ENCODE measurements at places on chromosomes 3 and 15. TPM values are rescaled to one million over a fixed set of nuclear protein-coding genes. Genes with fewer than 3 reads are reported as not detected.

DNA sequence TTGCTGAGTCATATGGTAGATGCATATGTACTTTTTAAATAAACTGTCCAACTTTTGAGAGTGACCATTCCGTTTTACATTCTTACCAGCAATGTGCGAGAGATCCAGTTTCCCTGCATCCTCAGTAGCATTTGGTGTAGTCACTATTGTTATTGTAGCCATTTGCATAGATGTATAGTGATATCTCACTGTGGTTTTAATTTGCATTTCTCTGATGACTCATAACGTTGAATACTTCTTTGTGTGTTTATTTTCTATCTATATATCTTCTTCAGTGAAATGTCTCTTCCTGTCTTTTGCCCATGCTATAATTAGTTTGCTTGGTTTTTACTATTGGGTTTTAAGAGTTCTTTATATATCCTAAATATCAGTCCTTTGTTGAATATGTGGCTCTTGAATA, 255.7 kb upstream of the GRM7 start:
- DNase-seq, result no peak

- DNase-seq, result no peak
These were observed 28.9 kb upstream of the RASGRP1 start for GRCh38 chr15:38593524-38593923.

DNA sequence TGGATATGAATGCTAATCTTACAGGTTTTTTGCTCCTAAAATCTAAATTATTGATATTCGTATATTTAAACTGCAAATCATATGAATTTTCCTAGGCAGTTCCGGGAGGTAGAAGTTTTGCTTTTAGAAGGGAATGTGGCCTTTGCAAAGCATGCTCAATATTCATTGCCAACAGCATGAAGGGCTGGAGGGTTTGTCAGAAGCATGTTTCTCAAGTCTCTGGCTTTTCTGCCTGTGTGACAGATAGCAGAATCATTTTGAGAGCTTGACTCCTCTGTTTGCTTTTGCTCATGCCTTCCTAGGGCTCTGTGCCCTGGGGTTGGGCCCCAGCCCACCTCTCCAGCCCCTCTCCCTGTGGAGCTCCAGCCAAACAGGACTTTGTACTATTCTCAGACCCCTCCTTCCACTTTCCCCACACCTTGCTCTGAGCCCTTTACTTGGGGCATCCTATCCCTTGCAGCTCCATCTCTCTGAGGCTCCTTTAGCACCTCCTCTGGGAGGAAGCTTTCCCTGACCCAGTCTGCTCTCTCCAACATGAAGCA, 91.3 kb downstream of the ARNT2 start:
- no peak for DNase-seq

- DNase-seq, result peak; percentile 7
These were observed 630 bp downstream of the KIF15 start for GRCh38 chr3:44762170-44762677.

PAK6 gene
- not detected for total RNA-seq
